Putamen (tissue), 1 donor: ENCODE measurements at places on chromosomes 16 and 17.
A peak's percentile ranks its signal among the peaks of the same experiment; 100 is the strongest.

DNA sequence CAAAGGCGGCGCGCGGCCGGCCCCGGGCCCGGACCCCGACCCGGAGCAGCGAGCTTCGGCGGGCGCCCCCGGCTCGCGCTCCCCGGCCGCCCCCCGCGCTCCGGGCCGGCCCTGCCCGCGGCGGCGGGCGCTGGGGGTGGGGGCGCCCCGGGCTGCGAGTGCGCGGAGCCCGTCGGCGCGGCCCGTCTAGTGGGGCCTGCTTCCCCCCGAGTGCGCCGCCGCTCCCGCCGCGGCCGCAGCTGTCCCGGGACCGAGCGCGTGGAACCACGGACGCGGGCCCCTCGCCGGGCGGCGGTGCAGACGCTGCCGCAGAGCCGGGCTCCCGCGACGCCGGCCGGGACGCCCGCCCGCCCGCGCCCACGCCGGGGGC is 308 bp downstream of the ADCY9 start:
- no peak for DNase-seq

GRCh38 chr16:23905027-23905426 is 69.2 kb downstream of the PRKCB start:
- DNase-seq, result no peak

DNA sequence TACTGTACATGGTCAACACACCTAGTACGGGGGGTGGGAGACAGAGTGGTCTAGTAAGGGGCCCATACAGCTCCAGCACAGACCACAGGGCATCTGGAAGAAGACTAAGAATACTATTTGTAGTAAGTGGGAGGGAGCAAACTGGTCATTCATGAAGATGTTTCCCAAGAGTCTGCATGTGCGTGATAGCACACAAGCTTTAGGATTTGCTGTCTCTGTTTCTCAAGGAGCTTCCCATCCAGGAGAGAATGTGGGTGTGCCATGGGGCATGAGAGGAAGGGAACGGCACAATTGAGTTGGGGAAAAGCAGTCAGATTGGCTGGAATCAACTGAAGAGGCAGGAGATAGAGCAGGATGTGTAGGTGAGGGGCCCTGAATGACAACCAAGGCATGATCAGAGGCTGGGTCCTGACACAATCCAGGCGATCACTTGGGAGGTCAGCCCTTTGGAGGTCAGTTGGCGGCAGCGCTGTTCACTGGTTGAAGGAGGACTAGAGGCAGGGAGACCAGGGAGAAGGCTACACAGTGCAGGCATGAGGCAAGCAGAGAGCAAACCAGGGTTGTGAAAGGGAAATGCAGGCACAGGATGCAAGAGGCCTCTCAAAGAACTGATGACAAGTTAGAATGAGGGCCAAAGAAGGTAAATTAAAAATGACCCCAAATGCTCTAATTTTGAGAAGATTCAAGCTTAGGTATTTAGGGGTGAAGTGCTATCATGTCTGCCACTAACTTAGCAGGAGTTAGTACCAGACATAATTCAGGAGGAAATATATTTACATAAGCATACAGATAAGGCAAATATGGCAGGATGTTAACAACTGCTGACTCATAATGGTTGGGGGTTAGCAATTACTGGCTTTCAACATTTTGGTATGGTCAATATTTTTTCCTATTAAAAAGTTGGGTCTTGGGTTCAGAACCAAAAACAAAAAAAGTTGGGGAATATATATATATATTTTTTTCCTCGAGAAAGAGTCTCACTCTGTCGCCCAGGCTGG is 10.3 kb downstream of the UBE2O start:
- DNase-seq, result no peak

DNA sequence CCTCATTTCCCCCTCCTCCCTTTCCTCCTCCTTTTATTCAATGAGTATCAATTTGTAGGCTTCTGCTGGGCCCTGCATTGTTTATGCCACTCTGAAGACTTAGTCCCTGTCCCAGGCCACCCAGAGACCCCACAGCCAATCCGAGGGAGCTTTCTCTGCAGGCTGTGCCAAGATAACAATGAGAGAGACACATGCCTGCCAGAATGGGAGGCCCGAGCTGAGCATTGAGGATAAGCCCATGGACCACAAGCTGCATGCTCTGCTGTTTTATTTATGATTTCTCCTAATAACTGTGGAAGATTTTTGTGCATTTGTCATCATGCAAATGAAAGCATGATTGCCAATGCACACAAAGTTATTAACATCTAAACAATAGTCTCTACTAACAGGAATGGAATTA is 3.0 kb downstream of the RCVRN start:
- DNase-seq, result no peak

DNA sequence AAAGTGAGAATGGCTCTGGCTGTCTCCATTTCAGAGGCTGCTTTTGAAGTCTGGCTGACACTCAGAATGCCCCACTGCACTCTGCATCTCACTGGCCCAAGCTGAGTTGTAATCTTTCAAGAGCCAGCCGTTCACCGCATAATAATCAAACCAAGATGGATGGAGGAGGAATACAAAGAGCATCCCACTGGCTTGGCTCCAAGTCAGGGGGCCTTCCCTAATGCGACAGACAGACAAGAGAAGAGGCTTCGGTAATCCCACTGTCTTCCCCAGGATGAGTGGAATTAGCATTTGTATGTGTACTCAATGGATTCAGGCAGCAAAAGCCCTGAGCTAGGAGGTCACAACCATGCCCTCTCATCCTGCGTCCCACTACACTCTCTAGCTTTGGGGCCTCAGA is 68.0 kb downstream of the CBLN1 start:
- no peak for DNase-seq

- no peak for DNase-seq
These were observed 40.4 kb upstream of the RBFOX3 start for GRCh38 chr17:79651266-79651665.

- DNase-seq, result no peak
These were observed 15.2 kb upstream of the IL34 start for GRCh38 chr16:70630960-70631745.

DNA sequence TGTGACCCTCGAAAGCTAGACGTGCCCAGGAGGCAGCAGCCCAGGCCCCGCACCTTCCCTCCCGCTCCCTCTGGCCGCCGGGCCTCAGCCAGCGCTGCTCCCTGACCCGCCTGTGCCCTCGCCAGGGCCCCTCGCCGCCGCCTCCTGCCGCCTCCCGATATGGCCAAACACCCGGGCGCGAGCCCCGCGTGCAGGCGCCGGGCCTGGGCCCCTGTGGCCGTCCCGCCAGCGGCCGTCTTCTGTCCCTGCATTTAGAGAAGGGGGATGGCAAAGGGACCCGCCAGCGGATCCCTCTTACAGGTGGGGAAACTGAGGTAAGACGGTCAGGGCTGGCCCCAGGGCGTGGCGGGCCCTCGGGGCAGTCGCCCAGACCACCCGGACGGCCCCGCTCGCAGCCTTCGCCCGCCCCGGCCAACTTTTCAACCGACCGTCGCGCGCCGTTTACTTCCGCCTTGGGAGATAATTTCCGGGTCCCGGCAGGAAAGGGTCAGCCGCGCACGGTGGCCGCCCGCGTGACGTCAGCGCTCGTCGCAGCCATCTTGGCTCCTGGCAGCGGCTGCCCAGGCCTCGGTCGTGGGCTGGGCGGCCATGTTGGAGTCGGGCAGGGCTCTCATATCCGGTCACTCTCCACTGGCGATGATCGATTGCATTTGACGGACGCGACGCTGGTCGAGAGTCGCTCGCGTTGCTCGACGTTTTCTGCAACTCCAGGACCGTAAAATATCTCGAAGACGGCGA is 7.0 kb upstream of the GNG13 start:
- peak; percentile 87 for DNase-seq

DNA sequence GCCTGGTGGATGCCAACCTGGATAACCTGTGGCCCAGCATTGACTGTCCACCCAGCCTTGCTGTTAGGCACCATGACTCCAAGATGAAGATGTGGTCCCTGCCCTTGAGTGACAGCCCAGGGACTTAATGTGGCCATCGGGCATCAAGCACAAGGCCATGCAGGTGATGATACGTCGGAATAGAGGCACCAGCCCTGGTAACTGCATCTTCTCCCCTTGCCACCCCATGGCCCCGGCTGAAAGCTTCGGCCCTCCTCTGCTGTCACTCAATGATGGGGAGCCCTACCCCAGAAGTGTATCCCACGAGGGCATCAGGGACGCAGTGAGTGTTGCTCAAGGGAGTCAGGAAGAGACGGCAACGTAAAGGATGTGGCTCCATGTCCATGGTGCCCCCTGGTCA is 2.0 kb downstream of the NT5C start:
- DNase-seq, result no peak

GRCh38 chr17:13986855-13987254 is 82.4 kb upstream of the COX10 start:
- DNase-seq, result no peak

GRCh38 chr16:67535201-67535600 is 6.6 kb downstream of the RIPOR1 start:
- peak; percentile 79 for DNase-seq

GRCh38 chr16:53826658-53827057 is 122.7 kb downstream of the FTO start:
- no peak for DNase-seq

GRCh38 chr17:73646409-73647300 is 2.4 kb upstream of the SDK2 start:
- DNase-seq, result no peak

GRCh38 chr16:81816793-81817210 is 37.7 kb downstream of the PLCG2 start:
- no peak for DNase-seq

DNA sequence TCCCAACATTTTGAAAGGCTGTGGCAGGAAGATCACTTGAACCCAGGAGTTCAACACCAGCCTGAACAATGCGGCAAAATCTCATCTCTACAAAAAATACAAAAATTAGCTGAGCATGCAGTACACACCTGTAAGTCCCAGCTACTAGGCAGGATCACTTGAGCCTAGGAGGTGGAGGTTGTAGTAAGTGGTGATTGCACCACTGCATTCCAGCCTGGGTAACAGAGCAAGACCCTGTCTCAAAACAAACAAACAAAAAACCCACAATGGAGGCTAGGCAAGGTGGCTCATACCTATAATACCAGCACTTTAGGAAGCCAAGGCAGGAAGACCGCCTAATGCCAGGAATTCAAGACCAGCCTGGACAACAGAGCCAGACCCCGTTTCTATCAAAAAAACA is 12.0 kb downstream of the APPBP2 start:
- DNase-seq, result no peak

DNA sequence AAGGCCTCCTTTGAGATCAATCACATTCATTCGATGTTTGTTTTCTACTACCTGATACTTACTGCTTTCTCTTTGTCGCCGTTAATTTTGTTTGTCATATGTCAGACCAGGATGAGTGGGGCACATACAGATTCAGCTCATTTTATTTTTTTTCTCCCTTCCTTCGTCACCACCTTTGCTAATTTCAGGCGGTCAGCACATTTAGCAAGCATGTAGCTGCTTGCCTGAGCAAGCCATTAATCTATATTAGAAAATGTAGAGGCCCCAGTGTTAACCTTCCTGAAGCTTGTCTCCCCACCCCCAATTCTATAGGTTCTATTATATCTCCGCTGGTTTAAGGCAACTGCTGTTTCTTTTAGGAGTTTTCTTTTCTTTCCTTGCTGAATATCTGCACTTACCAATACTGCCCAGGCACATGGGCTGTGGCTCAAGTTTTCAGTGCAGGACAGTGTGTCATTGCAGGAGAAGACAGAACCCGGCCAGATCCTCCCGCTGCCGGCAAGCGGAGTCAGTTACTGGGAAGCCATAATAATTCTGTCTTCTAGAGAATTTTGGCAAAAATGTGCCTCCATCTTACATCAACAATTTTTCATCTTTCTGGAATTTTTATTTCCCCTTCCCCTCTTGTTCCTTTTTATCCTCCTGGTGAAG is 714.3 kb downstream of the WWOX start:
- no peak for DNase-seq

DNA sequence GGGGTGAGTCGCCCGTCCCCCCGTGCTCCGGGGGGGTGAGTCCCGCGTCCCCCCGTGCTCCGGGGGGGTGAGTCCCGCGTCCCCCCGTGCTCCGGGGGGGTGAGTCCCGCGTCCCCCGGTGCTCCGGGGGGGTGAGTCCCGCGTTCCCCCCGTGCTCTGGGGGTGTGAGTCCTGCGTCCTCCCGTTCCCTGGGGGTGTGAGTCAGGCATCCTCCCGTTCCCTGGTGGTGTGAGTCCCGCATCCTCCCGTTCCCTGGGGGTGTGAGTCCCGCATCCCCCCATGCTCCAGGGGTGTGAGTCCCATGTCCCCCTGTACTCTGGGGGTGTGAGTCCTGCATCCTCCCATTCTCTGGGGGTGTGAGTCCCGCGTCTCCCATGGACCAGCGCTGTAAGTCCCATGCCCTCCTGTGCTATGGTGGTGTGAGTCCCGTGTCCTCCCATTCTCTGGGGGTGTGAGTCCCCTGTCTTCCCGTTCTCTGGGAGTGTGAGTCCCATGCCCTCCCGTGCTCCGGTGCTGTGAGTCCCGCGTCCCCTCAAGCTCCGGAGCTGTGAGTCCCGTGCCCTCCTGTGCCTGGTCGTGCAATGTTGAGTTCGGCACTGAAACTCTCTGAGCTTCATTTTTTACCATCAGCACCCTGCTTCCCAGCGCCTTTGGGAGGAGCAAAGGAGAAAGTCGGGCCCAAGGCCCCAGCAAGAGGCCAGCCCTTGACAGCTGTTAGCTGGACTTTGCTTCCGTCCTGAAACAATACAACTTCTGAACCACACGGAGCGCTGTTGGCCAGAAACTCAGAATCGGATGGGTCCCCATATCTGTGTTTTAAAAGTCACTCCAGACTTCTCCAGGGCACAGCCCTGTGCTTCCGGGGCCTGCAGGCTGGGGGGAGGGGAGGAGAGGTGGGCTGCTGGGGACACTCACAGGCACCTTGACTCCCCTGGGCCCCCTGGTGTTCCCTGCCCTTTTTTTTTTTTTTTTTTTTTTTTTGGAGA is 11.5 kb upstream of the ZC3H18 start:
- DNase-seq, result no peak

- peak; percentile 49 for DNase-seq
These were observed 41.5 kb downstream of the USP22 start for GRCh38 chr17:21001111-21001812.

GRCh38 chr17:59332749-59333377 is 1.4 kb downstream of the YPEL2 start:
- DNase-seq, result peak; percentile 42

DNA sequence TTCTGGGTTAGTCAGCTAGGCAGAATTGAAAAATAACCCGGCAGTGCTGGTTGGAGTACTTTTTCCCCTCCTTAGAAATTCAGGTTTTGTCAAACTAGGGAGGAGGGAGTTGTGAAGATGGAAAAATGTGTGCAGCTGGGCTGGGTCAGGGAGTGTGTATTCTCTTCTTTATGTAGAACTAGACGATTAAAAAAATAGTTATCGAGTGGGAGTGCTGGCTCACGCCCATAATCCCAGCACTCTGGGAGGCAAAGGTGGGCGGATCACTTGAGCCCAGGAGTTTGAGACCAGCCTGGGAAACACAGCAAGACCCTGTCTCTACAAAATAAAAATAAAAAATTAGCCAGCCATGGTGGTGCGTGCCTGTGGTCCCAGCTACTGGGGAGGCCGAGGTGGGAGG is 106.4 kb downstream of the GNAO1 start:
- no peak for DNase-seq

DNA sequence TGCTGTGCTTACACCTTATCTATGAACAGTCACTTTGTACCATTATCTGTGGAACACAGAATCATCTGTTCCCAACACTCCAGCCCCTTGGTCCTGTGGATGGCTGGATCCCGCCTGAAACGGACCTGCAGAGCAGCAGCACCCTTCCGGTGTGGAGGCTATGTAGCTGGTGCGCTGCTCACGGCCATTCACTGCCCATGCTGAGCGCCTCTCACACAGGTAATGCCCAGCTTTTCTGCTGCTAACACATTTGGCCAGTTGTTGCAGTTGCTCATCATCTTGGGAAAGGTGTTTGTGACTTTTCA is 11.4 kb upstream of the PLK1 start:
- DNase-seq, result no peak
